GM23248 (cell line): ENCODE measurements at places on chromosomes 11 and 22.

GRCh38 chr11:33692541-33692940, 8.1 kb downstream of the C11orf91 start:
- peak overlapping the region; percentile 54 for H3K4me3 ChIP-seq
- no peaks in the 10 kb centered on the region for H3K36me3 ChIP-seq
- H3K27ac ChIP-seq: peak overlapping the region; percentile 98
- DNase-seq: no peak
- H3K4me1 ChIP-seq: peaks cover 58% of the 10 kb centered on the region
- no peaks in the 10 kb centered on the region for H3K27me3 ChIP-seq

- no peak for DNase-seq
- H3K36me3 ChIP-seq: no peaks in the 10 kb centered on the region
- peak overlapping the region; percentile 75 for H3K4me3 ChIP-seq
- H3K27me3 ChIP-seq: no peaks in the 10 kb centered on the region
- H3K4me1 ChIP-seq: no peaks in the 10 kb centered on the region
Measured at GRCh38 chr11:60951606-60951903, 421 bp downstream of the SLC15A3 start.

DNA sequence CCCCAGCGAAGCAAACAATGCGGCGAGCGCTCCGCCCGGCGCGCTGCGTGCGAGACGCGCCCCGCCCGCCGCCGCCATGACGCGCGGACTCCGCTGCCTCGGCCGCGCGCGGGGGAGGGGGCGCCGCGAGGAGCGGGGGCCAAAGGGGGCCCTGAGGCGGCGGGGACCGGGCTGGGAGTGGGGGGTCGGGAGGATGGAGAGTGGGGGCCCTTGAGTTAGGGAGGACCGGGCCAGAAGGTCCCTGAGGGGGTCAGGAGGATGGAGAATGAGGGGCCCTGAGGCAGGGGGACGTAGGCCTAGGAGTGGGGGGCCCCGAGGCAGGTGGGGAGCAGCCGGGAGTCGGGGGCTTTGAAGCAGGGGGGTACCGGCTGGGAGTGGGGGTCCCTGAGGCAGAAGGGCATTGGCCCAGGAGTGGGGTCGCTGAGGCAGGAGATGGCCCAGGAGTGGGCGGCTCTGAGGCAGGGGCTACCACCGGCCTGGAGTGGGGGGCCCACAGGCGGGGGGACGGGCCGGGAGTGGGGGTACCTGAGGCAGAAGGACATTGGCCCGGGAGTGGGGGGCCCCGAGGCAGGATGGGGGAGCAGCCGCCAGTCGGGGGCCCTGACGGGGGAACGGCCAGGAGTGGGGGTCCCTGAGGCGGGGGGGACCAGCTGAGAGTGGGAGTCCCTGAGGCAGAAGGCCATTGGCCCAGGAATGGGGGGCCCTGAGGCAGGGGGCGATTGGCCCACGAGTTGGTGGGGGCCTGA, at the start of gene BRD1:
Gene BRD1 (minus strand): TSS at position 21 of the 746 bp plus-strand sequence. CDS start 3,556 bp downstream, outside the sequence.
- H3K27me3 ChIP-seq: no peaks in the 10 kb centered on the region
- peak within 1 kb of the TSS; percentile 92 for H3K4me3 ChIP-seq
- H3K36me3 ChIP-seq: peaks cover 10% of the 10 kb centered on the region
- peak within 1 kb of the TSS; percentile 93 for H3K27ac ChIP-seq
- H3K4me1 ChIP-seq: peaks cover 14% of the 10 kb centered on the region
- peak; percentile 88 for DNase-seq

- no peaks in the 10 kb centered on the region for H3K27me3 ChIP-seq
- no peak overlapping the region for H3K27ac ChIP-seq
- DNase-seq: no peak
Measured at GRCh38 chr11:76664578-76665061, 5.9 kb downstream of the LRRC32 start.

GRCh38 chr11:111793863-111794262, 27.7 kb upstream of the PPP2R1B start:
- peak overlapping the region; percentile 2 for H3K4me3 ChIP-seq
- peaks cover 58% of the 10 kb centered on the region for H3K4me1 ChIP-seq
- no peaks in the 10 kb centered on the region for H3K27me3 ChIP-seq
- H3K36me3 ChIP-seq: no peaks in the 10 kb centered on the region
- DNase-seq: peak; percentile 97
